A549 treated with Hydrocortisone at 1 μM for 4 hours (cell line): ENCODE measurements at places on chromosomes 2 and 18. TPM values are rescaled to one million over a fixed set of nuclear protein-coding genes. Genes with fewer than 3 reads are reported as not detected.

KIDINS220 gene
- 14.6 to 24.5 TPM (median 19.1 TPM) in 5 replicates for total RNA-seq

FAM110C gene
- total RNA-seq: 0.08 to 0.30 TPM (median 0.21 TPM) in 5 replicates

CFAP65 gene
- 0.07 to 0.29 TPM (median 0.20 TPM) in 5 replicates for total RNA-seq

ACVR1C gene
- total RNA-seq: 0.02 to 0.05 TPM in 2 of 5 replicates, not detected in the others
